H1 (cell line): ENCODE measurements at places on chromosomes 16 and 17. TPM values are rescaled to one million over a fixed set of nuclear protein-coding genes. Genes with fewer than 3 reads are reported as not detected.

Gene ABCC11
- 0.06 TPM in 2 replicates for polyA plus RNA-seq

Gene CD7
- 0.83 and 1.8 TPM in 2 replicates for polyA plus RNA-seq

Gene TEDC2
- 55.6 and 71.2 TPM in 2 replicates for polyA plus RNA-seq

Gene CSH1
- polyA plus RNA-seq: 0.12 and 0.16 TPM in 2 replicates

Gene KIF19
- polyA plus RNA-seq: 0.77 and 1.4 TPM in 2 replicates

Gene USP43
- 3.0 and 5.6 TPM in 2 replicates for polyA plus RNA-seq

Gene SCPEP1
- 26.8 and 30.7 TPM in 2 replicates for polyA plus RNA-seq

Gene KRTAP4-9
- 0.06 TPM in 1 of 2 replicates, not detected in the other for polyA plus RNA-seq

Gene GPR142
- polyA plus RNA-seq: 0.05 and 0.11 TPM in 2 replicates

DNA sequence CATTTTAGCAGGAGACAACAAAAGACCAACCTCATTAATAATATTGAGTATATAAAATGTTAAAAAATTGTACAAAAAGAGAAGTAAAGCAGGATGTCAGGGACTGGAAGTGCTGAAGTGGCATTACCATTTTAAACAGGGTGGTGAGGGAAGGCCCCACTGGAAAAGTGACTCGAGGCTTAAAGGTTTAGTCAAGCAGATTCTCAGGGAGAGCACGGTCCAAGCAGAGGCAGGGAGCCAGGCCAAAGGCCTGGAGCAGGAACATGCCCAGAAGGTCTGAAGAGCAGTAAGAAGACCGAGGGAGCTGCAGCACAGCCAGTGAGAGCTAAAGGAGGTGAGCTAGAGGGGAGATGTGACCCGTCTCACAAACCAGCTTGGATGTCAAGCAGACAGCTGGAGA, 7.6 kb downstream of the XPO6 start:
- H3K4me1 ChIP-seq: no peaks in the 10 kb centered on the region
- DNase-seq: no peak
- no peaks in the 10 kb centered on the region for H3K27me3 ChIP-seq
- H3K36me3 ChIP-seq: peaks cover 51% of the 10 kb centered on the region
- H3K27ac ChIP-seq: no peak overlapping the region

- peak overlapping the region; percentile 84 for H3K4me3 ChIP-seq
- no peak overlapping the region for H3K27ac ChIP-seq
- no peaks in the 10 kb centered on the region for H3K27me3 ChIP-seq
- H3K36me3 ChIP-seq: no peaks in the 10 kb centered on the region
Measured at GRCh38 chr16:14302031-14302398, 230.9 kb downstream of the MRTFB start.

- no peaks in the 10 kb centered on the region for H3K36me3 ChIP-seq
- DNase-seq: no peak
- no peak overlapping the region for H3K27ac ChIP-seq
- H3K27me3 ChIP-seq: no peaks in the 10 kb centered on the region
- H3K4me1 ChIP-seq: peaks cover 4% of the 10 kb centered on the region; the same call in 1 of the 2 replicates
Measured at GRCh38 chr16:6375465-6376075, 957.1 kb upstream of the RBFOX1 start.

DNA sequence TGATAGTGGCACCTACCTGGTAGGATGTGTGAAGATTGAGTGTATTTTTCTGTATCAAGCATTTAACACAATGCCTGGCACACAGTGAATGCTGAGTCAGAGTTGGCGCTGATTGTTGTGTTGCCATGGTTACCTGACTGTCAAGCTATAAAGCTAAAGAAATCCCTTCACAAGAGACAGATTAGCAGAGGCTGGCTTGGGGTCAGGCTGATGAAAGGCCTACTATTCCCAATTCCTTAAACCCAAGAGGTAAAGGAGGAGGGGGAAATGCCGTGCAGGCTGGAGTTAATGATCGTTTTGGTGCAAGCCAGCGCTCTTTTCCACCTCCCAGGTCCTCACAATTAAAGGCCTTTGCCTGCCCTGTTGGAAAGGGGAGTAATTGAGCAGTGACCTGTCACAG, 5.9 kb downstream of the CLEC19A start:
- no peak for DNase-seq
- peaks cover 20% of the 10 kb centered on the region for H3K4me1 ChIP-seq
- no peak overlapping the region for H3K4me3 ChIP-seq

GRCh38 chr16:28237754-28238357, 26.1 kb upstream of the XPO6 start:
- no peaks in the 10 kb centered on the region for H3K36me3 ChIP-seq
- DNase-seq: no peak
- no peak overlapping the region for H3K27ac ChIP-seq
- H3K4me3 ChIP-seq: no peak overlapping the region
- no peaks in the 10 kb centered on the region for H3K27me3 ChIP-seq

DNA sequence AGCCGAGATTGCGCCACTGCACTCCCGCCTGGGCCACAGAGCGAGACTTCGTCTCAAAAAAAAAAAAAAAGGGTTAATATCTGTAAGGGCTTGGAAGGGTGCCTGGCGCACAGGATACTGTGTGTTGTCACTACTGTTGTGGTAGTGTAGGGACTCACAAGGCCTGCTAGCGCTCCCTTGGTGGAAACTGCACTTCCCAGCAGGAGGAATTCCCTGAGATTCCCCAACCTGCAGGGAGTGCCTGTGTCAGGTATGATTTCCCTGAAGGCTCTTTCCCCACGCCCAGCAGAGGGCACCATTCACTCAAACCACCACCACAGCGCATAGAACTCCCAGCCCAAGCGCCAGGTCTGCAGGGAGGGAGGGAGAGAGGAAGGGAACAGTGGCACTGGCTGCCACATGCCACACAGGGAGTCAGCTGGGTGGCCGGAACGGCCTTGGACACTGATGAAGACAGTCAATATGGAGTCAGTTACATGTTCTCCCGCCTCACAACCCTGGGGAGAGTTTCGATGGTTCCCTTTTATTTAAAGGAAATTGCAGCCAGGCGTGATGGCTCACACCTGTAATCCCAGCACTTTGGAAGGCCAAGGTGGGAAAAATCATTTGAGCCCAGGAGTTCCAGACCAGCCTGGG, 32.7 kb upstream of the CDH1 start:
- no peaks in the 10 kb centered on the region for H3K27me3 ChIP-seq
- no peak overlapping the region for H3K4me3 ChIP-seq
- H3K36me3 ChIP-seq: 0 out of 2 replicates have a peak, but pooled peaks cover 5% of the 10 kb centered on the region
- H3K4me1 ChIP-seq: no peaks in the 10 kb centered on the region
- H3K27ac ChIP-seq: no peak overlapping the region
- peak; percentile 92 for DNase-seq

DNA sequence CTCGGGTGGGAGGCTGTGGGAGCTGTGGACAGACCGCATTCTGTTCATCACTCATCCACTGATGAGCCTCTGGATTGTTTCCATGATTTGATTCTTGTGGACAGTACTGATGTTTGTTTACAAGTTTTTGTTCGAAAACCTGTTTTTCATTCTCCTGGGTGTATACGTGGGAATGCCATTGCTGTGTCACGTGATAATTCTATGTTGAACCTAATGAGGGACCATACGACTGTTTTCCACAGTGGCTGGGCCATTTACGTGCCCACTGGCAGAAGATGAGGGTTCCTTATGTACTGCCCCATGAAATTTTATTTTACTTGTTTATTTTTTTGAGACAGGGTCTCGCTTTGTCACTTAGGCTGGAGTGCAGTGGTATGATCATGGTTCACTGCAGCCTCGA, 2.6 kb upstream of the ALG1 start:
- DNase-seq: no peak
- no peak overlapping the region for H3K27ac ChIP-seq
- no peaks in the 10 kb centered on the region for H3K27me3 ChIP-seq
- no peak overlapping the region for H3K4me3 ChIP-seq
- no peaks in the 10 kb centered on the region; the same call in 1 of the 2 replicates for H3K36me3 ChIP-seq

GRCh38 chr17:72935984-72936383, 156.5 kb downstream of the SLC39A11 start:
- H3K4me3 ChIP-seq: no peak overlapping the region
- H3K36me3 ChIP-seq: no peaks in the 10 kb centered on the region
- no peaks in the 10 kb centered on the region for H3K4me1 ChIP-seq
- no peaks in the 10 kb centered on the region for H3K27me3 ChIP-seq

- no peak overlapping the region for H3K27ac ChIP-seq
- peaks cover 7% of the 10 kb centered on the region for H3K4me1 ChIP-seq
- no peak for DNase-seq
- no peaks in the 10 kb centered on the region for H3K27me3 ChIP-seq
Measured at GRCh38 chr16:4283441-4283840, 10.6 kb upstream of the TFAP4 start.

DNA sequence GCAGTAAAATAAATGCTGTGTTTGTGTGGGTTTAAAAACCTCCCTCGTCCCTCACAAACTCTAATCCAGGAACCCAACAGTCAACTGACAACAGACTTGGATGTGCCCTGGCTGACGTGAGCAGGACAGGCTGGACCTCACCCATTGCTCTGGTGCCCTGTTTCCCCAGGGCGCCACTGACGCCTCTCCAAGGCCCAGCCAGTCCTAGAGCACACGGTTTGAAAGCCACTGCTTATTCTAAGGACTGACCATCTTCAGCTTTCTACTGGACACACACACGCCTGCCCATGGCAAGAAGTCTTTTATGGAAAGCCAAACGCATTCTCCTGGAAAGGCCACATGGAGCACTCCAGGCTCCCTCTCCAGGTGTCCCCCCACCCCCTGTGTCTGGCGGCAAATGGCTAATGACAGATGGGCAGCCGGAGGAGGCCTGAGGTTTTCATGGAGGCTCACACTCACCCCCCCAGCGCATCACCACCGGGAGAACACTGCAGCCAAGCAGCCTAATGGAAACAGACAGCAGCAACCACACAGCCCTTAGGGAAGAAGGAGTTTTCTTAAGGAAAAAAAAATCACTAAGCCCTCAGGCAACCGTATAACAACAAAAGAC, 319.2 kb downstream of the SOX9 start:
- no peaks in the 10 kb centered on the region for H3K4me1 ChIP-seq
- H3K4me3 ChIP-seq: no peak overlapping the region
- H3K27me3 ChIP-seq: no peaks in the 10 kb centered on the region; the same call in 1 of the 2 replicates

DNA sequence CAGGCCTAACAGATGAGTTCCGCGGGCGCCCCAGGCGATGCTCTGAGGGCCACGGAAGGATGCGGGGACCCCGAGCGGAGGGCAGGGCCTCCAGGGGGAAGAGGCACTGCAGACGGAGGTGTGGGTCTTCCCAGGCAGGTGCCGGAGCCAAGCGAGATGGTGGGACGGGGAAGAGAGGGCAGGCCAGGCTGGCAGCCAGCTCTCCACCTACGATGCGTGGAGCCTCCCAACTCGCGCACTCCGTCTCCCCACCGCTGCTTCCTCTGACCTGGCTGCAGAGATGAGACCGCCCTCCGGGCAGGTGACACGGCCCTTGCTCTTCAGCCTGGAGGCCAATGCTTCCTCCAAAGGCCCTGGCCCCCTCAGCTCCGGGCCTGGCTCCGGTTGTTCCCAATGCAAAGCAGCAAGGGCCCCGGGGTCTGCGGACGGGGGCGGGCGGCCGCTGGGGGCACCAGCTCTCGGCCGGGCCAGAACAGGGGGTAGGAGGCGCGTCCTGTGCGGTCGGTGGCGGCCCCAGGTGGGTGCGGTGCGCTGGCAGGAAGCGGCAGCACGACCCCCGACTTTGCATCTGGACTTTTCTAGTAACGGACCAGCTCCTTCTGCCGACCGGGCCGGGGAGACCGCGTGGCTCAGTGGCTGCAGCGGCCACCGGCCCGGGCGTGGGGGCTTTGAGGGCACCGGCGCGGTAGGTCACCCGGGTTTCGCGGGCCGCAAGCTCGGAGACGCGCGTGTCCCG, 1.5 kb upstream of the SOX8 start:
- H3K27me3 ChIP-seq: peaks cover 29% of the 10 kb centered on the region
- no peak overlapping the region for H3K27ac ChIP-seq
- peak overlapping the region; percentile 65 for H3K4me3 ChIP-seq
- DNase-seq: no peak

DNA sequence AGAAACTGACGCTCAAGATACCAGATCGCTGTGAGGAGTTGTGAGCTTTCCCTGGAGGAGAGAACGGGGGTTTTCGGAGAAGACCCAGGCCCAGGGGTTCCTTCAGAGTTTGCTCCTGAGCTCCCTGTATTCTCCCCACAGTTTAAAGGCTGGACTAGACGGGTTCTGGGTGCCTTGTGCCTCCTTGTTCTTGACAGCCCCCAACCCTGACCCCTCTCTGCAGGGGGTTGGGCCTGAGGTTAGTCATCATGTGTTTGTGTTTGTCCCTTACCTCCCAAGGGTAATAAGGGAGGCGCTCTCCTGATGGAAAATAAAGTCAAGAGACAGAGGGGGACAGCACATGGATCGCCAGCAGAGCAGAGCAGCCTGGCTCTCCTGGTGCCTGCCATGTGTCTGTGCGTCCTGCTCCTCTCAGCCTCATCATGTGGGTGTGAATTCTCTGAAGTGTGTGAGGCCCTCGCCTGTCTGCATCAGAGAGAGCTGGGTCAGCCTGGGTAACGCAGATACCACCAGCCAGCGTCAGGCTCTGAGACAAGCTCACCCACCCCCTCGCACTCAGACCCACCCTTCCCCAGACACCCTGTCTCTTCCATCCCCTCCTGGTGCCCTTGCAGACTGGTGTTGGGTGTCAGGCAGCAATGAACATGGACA, 8.7 kb downstream of the HEXIM2 start:
- DNase-seq: no peak
- no peak overlapping the region for H3K4me3 ChIP-seq
- peak overlapping the region; percentile 64 for H3K27ac ChIP-seq
- no peaks in the 10 kb centered on the region for H3K27me3 ChIP-seq
- peaks cover 23% of the 10 kb centered on the region for H3K4me1 ChIP-seq

DNA sequence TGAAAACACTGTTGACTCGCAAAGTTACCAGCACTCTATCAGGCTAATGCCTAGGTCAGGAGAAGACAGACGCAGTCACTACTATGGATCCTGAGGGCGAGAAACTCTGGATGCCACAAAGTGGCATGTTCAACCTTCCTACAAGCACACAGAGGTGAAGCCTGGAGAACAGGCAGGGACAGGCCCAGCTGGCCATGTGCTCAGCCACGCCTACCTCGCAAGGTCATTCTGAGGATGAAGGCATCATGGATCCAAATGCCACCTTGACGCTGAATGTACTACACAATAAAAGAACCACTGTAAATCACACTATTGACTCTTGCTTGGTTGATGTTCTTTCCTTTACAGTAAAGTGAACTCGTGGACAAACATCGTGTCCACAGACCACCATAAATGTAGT, 85.8 kb downstream of the ANKRD11 start:
- H3K4me1 ChIP-seq: peaks cover 21% of the 10 kb centered on the region
- no peak for DNase-seq
- H3K27ac ChIP-seq: no peak overlapping the region
- no peaks in the 10 kb centered on the region for H3K36me3 ChIP-seq

GRCh38 chr17:7478276-7479212, 887 bp downstream of the ZBTB4 start:
- H3K27me3 ChIP-seq: no peaks in the 10 kb centered on the region
- H3K27ac ChIP-seq: peak overlapping the region; percentile 56
- no peak for DNase-seq
- H3K4me1 ChIP-seq: peaks cover 17% of the 10 kb centered on the region
- no peaks in the 10 kb centered on the region for H3K36me3 ChIP-seq
- peak overlapping the region; percentile 49 for H3K4me3 ChIP-seq

- no peak overlapping the region for H3K4me3 ChIP-seq
- no peak for DNase-seq
- H3K4me1 ChIP-seq: no peaks in the 10 kb centered on the region
- no peak overlapping the region for H3K27ac ChIP-seq
- H3K27me3 ChIP-seq: no peaks in the 10 kb centered on the region
Measured at GRCh38 chr17:36212272-36212605, 1.4 kb downstream of the CCL4L2 start.

- no peaks in the 10 kb centered on the region for H3K36me3 ChIP-seq
- H3K4me3 ChIP-seq: no peak overlapping the region
- no peak overlapping the region for H3K27ac ChIP-seq
- H3K27me3 ChIP-seq: peaks cover 23% of the 10 kb centered on the region
- no peak for DNase-seq
- peaks cover 3% of the 10 kb centered on the region; the same call in 1 of the 2 replicates for H3K4me1 ChIP-seq
Measured at GRCh38 chr17:8081876-8082275, 5.6 kb downstream of the ALOX12B start.

- DNase-seq: no peak
- no peaks in the 10 kb centered on the region for H3K27me3 ChIP-seq
- no peak overlapping the region for H3K4me3 ChIP-seq
- no peaks in the 10 kb centered on the region for H3K36me3 ChIP-seq
- H3K27ac ChIP-seq: no peak overlapping the region
- H3K4me1 ChIP-seq: no peaks in the 10 kb centered on the region
Measured at GRCh38 chr17:66934040-66934439, 30.5 kb upstream of the CACNG4 start.
